Sigmoid colon (tissue), 7 donors: ENCODE measurements at places on chromosomes 4 and X.

- no peak for DNase-seq
These were observed 186.1 kb downstream of the CAMK2D start for GRCh38 chr4:113575401-113575800.

DNA sequence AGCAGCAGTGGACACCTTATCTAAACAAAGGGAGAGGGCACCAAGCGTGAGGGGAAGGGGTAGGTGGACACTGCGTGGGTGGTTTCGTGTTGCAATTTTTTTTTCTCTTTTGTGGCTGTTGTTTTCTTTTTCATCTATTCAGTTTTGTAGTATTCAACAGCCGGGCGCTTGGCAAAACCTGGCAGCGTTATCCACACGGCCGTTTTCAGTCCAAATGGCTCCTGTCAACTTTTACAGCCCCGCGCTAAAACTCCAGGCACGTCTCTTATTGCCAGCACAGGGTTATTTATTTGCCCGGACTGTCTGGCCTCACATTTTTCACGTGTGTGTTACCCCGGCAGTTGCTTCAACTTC, 192.2 kb downstream of the BCOR start:
- peak; percentile 80 for DNase-seq

DNA sequence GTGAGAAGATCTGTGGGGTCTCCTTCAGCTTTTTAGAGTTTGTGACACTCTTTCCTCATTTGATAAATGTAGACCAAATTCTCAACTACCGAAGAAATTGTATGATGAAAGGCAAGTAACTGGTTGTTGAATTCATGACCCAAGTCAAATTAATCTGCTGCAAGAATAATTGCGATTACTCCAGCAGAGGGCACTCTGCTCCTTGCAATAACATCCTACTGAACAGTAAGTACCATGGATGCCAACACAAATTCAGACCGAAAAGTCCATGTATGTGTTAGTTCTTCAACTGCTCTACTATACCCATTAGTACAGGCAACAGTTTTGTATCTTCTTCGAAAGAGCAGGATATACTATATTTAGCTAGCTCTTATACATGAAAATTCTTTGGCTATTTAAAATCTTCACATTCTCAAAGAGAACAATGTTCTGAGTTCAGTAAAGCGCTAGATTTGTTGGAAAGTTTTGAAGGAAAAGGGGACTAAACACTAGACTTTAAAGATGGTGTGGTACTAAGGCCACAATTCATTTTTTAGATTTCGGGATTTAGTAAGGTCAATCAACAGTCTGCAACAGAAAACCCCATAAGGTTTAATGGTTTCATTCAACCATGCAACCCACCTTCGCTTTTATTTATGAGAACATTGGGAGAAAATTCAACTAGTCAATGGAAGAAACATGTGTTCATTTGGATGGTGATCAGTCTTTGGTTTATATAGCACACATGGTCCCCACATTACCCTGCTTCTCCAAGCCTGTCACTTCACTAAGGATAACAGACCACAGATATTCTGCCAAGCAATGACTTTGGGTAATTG, 105.4 kb upstream of the TBC1D9 start:
- peak; percentile 86 for DNase-seq

- DNase-seq: peak; percentile 55
These were observed 49.5 kb downstream of the PSAPL1 start for GRCh38 chr4:7384929-7385890.

DNA sequence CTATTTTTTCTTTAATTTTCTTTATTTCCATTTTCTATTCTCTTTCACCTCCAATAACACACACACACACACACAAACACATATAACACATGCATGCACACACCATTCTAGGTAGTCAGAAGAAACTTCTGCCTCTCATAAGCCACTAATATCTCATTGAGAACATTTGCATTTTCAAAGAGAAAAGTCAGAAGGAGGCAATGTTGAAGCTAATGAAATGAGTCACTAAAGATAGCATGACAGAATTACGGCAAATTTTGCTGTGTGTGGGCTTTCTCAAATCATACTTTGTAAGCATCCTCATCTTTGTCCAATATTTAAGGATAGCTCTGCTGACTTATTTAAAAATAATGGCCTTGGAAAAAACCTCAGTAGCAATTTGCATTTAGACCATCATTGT, 291.3 kb downstream of the GUCY2F start:
- DNase-seq: no peak

DNA sequence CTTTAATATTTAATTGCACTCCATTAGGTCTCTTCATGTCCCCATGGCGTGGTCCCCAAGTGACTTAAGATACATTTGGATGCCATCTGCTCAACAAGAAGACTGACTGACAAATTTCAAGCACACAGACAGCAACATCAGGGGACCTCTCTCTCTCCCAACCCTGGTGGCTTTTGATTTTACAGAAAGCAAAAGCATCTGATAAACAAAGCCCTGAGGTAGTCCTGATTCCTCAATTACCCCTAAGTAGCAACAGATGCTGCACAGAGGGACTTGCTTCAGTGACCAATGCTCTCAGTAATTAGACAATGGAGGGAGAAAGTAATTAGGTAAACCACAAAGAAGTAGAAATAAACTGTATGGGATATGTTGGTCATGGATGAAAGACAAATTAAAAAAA, 426.4 kb downstream of the INPP4B start:
- DNase-seq: no peak

- DNase-seq: no peak
These were observed 48.4 kb upstream of the SPANXN4 start for GRCh38 chrX:142977128-142977914.

DNA sequence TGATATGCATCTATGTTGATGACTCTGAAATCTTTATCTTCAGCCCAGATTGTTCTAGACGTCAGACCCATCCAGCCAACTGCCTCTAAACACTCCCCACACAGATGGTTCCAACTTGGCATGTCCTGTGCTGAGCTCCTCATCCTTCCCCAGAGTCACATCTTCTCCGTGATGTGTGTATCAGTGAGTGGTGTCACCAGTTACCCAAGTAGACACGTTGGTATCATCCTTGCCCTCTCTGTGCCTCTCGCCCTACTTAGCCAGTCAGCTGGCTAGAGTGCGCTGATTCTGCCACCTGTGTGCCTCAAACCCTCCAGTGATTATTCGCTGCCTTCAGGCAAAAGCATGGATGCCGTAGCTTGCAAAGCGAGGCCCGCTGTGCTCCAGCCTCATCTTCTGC, 18.6 kb downstream of the PRIMPOL start:
- no peak for DNase-seq
